ENCODE measurements at places on chromosomes 5 and 9.
A peak's percentile ranks its signal among the peaks of the same experiment; 100 is the strongest.

GRCh38 chr9:70034271-70034711 lies 9.4 kb upstream of the MAMDC2 start:
- no peak for DNase-seq

DNA sequence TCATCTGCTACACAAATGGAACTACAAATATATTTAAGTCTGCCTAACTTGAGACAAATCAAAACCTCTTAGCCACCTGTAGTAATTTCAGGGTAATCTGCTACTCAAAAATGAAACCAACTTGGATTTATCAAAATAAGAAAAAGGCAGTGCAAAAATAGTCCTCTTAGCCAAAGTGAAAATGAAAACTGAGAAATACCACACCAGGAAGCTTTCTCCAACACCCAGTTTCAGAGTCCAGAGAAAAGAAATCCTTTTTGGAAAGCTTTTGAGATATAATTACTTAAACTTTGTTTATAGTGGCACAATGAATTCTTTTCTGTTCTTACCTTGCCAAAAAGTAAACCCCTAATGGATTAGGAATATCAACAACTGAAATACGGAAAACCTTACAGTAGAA lies 990.4 kb downstream of the EFNA5 start:
- DNase-seq, result no peak

DNA sequence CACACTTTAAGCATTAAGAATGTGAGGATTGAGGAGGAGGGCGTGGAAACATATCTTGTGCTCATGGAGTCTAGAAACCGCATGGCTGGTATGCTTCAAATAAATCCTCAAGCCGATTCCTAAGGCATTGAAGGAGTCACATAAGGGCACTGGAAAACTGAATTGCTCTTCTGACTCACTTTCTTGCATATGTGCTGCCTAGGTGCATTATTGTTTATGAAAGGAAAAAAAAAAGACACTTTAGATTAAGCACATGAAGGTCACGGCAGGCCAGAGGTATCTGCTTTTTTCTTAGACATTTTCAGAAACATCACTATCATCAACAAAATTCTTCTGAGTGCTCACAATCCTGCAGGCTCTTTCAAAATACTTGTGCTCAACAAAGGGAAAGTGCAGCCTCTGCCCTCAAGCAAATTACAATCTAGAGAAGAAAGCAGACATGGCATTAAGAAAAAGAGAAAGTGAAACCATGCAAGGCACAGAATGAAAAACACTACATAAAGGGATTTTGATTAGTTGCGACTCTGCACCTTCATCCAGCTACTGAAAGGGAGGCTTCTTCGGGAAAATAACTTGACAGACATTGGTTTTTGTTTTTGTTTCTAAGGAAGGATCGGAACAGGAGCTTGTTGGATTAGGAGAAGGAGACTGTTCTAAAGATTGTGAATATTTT lies 2117.6 kb downstream of the MAT2B start:
- no peak for DNase-seq

DNA sequence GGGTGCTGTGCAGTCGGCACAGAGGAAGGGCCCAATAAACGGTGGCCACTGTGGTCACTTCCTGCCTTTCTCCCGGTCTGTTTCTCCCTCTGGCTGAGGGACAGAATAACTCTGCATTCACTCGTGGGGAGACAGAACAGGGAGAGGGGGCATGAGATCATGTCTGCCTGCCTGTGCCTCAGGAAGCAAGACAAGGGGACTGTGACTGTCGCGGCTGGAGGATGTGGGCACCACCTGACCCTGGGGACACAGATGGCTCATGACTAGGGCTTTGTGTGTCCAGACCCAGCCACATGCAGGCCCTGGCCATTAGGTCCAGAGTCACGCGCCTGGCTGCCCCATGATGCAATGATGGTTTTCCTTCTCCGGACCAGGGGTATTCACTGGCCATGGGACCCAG lies 5.8 kb downstream of the TRUB2 start:
- no peak for DNase-seq

- no peak for DNase-seq
Observed at GRCh38 chr9:89923961-89924504, 319.2 kb downstream of the GADD45G start.

DNA sequence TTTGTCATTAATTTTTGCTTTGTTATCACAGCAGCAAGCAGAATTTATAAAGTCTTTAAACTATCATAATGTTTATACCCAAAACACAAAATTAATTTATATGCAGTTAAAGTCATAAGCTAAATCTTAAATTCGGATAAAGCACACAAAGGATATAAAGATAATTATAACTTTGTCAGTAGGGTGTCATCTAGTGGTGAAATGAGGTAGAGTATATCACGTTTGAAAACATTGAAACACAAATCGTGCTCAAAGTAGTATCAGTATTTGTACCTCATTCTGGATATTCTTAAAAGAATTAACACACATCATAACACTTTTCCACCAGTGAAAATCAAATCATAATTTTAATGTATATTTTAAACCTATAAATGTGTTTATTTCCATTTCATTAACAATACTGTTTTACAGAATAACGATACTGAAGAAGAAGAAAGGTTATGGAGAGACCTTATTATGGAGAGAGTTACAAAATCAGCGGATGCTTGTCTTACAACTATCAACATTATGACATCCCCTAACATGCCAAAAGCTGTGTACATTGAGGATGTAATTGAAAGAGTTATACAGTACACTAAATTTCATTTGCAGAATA lies 129.5 kb downstream of the NIPBL start:
- DNase-seq, result peak; percentile 6

DNA sequence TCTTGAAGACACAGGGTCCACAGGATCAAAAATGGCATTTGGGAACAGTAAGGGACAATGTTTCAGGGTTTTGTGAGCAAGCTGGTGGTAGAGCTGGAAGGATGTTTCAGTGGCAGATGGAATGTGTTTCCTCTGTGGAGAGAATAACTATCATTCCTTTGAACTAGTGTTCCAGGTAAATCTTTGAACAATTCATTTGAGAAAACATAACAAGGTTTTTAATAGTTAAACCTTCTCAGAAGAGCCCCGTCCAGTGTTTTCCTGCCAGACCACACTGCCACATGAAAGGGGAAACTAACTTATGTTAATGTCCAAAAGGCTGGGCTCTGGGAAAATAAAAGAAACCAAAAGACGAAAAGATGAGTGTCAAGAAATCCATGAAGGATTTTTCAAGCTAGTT lies 207.0 kb upstream of the ZNF462 start:
- peak; percentile 1 for DNase-seq

DNA sequence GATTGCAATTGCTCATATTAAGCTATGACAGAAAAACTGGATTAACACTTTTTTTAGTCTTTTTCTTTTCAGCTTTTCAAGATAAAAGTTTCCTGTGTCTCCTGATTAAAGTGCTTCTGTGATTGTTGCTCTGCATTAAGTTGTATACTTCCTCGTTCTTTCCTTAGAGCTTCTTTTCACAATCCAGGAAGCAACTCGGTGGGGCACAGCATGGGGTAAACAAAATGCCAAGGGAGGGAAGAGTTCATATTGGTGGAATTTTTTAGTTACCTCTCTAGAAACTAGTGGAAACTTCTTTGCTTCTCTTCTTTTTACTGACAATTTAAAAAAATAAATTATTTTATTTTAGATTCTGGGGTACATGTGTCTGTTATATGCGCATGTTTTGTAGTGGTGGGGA lies 37.8 kb upstream of the ARRDC3 start:
- DNase-seq, result no peak

GRCh38 chr5:5419291-5420210 lies 2.9 kb upstream of the ICE1 start:
- peak; percentile 64 for DNase-seq

- DNase-seq, result no peak
Observed at GRCh38 chr9:94740145-94740840, 13.8 kb downstream of the AOPEP start.

DNA sequence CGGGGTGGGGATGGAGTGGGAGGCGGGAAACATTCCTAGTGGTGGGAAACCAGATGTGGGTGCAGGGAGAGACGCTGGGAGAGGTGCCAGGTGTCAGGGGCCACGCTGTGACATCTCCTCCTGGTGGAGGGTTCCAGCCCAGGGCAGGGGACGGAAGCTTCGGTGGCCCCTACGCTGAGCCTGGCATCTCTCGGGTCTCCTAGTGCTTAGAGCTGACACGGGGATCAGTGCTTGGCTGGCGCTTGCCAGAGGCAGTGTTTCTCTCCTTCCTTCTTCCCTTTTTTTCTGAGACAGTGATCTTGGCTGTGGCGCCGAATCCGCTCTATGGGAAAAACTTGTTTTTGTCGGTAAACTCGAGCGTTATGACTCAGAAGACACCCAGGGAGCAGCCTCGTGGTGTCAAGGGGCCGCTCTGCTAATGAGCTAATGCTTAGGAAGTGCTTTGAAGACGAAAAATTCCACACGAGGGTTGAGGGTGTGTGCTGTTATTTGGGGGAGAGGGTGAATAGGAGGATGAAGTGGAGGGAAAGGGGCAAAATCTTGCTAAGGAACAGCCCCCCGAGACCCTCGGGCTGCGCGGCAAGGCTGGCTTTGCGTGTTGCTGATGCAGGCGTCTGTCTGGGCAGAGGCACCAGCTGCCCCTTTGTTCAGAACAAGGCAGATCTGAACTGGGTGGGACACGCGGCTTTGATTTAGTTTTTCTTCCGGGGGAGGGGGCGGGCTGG lies 20.4 kb upstream of the IER5L start:
- no peak for DNase-seq

DNA sequence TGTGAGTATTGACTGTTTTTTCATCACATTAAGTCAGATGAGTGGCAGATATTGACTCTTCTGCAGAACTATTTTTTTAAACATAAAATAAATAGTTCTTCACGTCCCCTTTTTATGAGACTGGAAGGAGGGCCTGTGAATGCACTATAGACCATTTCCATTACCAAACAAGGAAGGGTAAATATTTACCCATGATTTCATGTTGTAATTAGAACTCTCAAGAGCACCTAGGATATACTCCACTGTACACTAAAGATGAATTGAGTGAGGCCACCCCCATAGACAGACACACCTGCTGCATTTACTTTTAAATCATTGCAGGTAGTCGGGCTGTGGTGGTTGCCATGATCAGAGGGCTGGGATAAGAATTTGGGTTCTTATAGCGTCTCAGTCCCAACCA lies 22.6 kb downstream of the SLC36A1 start:
- DNase-seq, result no peak

GRCh38 chr9:108278341-108278740 lies 577.4 kb downstream of the ACTL7B start:
- no peak for DNase-seq

GRCh38 chr5:72752909-72753308 lies 63.6 kb upstream of the TNPO1 start:
- DNase-seq, result no peak

DNA sequence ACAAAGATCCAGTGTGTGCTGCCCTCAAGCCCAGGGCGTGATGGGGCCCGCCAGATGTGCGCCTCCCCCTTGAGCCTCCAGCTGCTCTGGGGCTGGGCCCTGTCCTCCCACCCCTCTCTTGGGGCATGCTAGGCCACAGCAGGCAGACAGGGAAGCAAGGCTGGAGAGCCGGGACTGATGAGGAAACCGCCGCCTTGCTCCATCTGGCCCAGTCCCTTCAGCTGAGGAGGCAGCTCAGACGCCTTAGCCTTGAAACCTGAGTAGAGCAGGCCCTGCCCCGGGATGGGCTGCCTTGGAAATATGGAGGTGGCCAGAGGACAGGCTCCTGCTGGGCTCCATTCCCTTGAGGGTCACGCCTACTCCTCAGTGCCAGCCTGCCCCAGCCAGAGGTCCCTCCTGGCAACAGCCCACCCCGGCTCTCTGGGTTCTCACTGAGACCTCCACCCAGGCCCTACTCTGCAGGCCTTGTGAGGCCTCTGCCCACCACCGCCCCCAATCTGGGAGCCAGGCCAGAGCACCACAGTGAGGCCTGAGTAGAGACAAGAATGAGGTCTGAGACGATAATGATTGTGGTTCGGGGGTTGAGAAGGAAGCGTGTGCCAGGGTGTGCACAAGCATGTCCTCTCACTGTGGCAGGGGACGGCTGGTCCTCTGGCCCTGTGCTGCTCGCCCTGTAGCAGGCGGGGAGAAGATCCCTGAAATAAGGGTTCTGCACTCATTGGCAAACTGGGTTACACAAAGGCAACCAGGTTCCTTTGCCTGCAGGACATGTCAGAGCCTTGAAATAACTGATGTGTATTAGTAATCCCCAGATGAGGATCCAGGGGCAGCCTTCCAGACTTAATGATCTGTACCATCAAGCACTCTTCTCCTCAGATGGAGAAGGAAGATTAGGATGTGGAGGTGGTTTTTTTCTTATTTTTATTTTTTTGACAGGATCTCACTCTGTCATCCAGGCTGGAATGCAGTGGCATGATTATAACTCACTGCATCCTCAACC lies 30.9 kb downstream of the CXXC5 start:
- DNase-seq, result no peak

DNA sequence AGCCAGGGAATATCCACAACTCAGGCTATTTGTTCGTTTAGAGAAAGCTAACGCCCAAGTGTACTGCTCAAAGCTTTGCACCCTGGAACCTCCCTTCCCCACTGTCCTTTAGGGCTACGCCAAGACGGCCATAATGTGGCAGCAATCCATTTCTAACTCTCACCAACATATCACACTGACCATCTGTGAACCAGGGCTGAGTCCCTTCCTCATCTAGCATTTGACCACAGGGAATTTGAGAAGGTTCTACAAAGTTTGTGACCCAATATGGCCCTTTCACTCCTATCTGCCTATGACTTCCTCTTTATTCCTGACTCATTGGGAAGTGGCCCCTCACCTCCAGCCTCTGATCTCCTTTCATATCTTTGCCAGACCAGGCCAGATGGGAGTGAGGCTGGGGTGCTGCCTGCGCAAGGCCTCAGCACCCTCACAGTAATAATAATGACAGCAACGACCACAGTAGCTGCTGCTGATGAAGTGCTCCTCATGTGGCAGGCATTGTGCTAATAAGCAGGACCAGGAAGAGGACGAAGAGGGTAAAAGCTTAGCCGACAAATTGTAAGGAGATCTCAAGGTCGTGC lies 9.3 kb upstream of the ARAP3 start:
- no peak for DNase-seq

- no peak for DNase-seq
Observed at GRCh38 chr9:128026255-128026772, 40.8 kb downstream of the NAIF1 start.

- no peak for DNase-seq
Observed at GRCh38 chr9:18489861-18490260, 15.9 kb downstream of the ADAMTSL1 start.

GRCh38 chr9:75000835-75001234 lies 27.3 kb downstream of the CARNMT1 start:
- no peak for DNase-seq

DNA sequence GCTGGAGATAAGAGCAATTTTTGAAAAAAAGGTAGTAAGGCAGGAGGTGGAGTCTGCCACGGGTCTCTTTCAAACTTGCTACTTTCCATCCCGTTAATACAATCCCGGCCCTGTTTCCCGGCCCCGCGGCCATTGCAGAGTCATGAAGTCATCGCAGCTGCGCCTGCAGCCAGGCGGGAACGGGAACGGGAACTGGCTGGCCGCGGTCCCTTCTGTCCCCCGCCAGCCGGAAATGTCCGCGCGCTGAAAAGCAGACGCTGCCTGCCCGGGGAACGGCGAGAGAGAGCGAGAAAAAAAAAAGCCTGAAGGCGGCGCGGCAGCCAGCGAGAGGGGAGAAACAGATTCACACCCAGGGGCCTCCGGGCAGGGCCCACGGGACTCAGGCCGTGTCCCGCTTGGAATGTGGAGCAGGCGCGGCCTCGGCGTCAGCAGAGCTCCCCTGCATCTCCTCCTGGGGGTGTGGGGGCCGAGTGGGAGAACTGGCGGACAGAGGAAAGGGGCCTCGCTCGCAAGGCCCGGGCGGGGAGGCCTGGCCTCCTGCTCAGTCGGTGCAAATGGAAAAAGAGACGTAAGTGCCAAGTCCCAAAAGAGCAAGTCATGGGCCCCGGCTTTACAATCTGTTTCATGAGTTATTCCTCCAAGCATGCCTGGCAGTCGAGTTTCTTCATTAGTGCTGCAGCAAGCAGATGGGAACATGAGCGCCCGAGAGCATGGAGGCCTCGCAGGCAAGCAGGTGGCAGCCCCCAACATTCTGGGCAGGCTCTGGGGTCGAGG lies 201.2 kb upstream of the GAS1 start:
- DNase-seq, result peak; percentile 14
